Uterine smooth muscle cell (primary cell): ENCODE measurements at places on chromosomes 11 and 22. TPM values are rescaled to one million over a fixed set of nuclear protein-coding genes. Genes with fewer than 3 reads are reported as not detected.

Gene MAPK8IP1
- total RNA-seq, result 10.1 and 12.3 TPM in 2 replicates

Gene FOLR3
- 3.8 and 11.1 TPM in 2 replicates for total RNA-seq

Gene GALR3
- total RNA-seq, result not detected in 2 replicates

Gene HBG1
- total RNA-seq, result not detected in 2 replicates

Gene OR4A16
- total RNA-seq, result not detected in 2 replicates

Gene OR5M10
- total RNA-seq, result not detected in 2 replicates

Gene TMEM45B
- not detected in 2 replicates for total RNA-seq

Gene NTM
- 48.8 and 82.5 TPM in 2 replicates for total RNA-seq

Gene OR9Q2
- 0.12 TPM in 1 of 2 replicates, not detected in the other for total RNA-seq

Gene RNF26
- 7.2 and 8.4 TPM in 2 replicates for total RNA-seq

Gene RAPSN
- total RNA-seq, result not detected in 2 replicates

Gene MS4A15
- total RNA-seq, result not detected in 2 replicates

Gene EMID1
- not detected in 2 replicates for total RNA-seq

Gene OR52I1
- not detected in 2 replicates for total RNA-seq

Gene IFITM10
- total RNA-seq, result 0.89 and 1.5 TPM in 2 replicates

Gene DEFB131B
- not detected in 2 replicates for total RNA-seq

Gene MPST
- 47.5 and 62.5 TPM in 2 replicates for total RNA-seq

Gene OR10D3
- total RNA-seq, result not detected in 2 replicates

Gene MFNG
- under 0.01 and 0.25 TPM in 2 replicates for total RNA-seq

Gene WNT11
- total RNA-seq, result 0.50 TPM in 1 of 2 replicates, not detected in the other

Gene DERL3
- total RNA-seq, result 0.44 and 2.0 TPM in 2 replicates

Gene MUC6
- not detected in 2 replicates for total RNA-seq

Gene AIFM3
- 0.33 and 0.50 TPM in 2 replicates for total RNA-seq

Gene NDUFC2
- total RNA-seq, result 132 and 138 TPM in 2 replicates

Gene OR52A1
- total RNA-seq, result not detected in 2 replicates

Gene CD81
- total RNA-seq, result 223 and 320 TPM in 2 replicates

Gene ATG13
- 60.1 and 78.1 TPM in 2 replicates for total RNA-seq

Gene CREB3L1
- 15.5 and 27.1 TPM in 2 replicates for total RNA-seq
